ENCODE measurements at places on chromosomes 5 and 9. TPM values are rescaled to one million over a fixed set of nuclear protein-coding genes. Genes with fewer than 3 reads are reported as not detected.

Gene IL17B
- polyA plus RNA-seq: not detected

Gene RNF208
- not detected for polyA plus RNA-seq

Gene C9orf50
- not detected for polyA plus RNA-seq

Gene CCL28
- polyA plus RNA-seq: 2.2 TPM

Gene ZNF483
- polyA plus RNA-seq: 0.46 TPM

Gene GPR151
- polyA plus RNA-seq: not detected

Gene FOXD4L5
- 0.01 TPM for polyA plus RNA-seq

Gene PCDHA3
- polyA plus RNA-seq: not detected

Gene PKD2L2
- not detected for polyA plus RNA-seq

Gene CKMT2
- polyA plus RNA-seq: not detected

Gene PTPN3
- 20.6 TPM for polyA plus RNA-seq

DNA sequence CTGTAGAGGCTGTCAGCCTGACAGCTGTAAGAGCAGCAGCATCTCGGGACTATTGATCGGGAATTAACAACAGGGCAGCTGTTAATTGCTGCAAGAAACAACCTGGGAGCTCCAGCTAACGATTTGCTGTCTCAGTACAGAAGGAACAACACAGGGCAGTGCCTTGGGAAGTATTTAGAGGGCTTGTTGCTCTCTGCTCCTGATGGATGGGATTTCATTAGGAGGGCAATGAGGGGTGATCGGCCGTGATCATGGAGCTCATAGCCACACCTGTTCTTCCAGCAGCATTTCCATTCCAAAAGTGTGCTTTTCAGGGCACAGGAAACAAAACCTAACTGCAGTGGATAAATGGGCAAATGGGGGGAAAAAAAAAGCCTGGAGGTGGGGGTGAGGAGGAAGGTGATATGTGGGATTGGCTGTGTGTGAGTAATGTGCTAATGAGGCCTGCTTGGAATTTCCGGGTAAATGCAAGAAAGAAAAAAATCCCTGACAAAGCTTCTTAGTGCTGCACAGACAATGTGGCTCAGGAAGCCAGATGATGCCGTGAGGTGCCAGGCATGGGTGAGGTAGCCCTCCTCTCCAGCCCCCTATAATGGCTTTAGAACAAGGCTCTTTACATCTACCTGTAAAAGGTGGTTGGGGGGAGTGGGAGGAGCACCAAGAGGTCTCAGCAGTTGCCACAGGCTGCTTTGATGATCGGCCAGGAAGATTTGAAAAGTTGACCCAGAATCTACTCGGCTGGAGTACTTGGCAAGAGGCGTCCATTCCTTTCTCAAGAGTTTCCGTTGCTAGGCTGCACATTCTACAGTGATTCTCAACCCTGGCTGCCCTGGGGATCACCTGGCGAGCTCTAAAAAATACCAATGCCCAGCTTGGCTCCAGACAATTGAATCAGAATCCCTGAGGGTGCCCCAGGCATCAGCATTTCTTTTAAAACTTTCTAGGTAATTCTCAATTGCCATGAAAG lies 139.5 kb upstream of the KLF9 start:
- no peak for DNase-seq

GRCh38 chr9:85559526-85559925 lies 182.2 kb downstream of the AGTPBP1 start:
- DNase-seq: no peak

DNA sequence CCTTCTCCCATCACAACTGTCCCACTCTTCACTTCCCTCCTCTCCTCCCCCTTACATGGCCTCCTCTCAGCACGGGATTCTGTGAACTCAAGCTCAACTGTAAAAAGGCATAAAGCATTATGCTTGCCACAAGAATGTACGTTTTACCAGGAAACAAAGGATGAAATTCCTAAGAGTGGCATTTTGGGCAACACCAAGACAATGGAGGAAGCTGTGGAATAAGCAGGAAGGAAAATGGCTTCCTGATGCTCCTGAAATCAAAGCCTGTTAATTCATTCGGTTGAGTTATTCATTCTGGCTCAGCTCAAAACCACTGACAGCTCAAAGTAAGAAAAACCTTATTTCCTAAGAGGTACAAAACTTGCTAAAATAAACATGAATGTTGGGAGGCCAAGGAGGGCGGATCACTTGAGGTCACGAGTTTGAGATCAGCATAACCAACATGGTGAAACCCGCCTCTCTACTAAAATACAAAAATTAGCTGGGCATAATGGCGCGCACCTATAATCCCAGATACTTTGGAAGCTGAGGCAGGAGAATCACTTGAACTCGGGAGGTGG lies 40.8 kb upstream of the DMRT1 start:
- no peak for DNase-seq

DNA sequence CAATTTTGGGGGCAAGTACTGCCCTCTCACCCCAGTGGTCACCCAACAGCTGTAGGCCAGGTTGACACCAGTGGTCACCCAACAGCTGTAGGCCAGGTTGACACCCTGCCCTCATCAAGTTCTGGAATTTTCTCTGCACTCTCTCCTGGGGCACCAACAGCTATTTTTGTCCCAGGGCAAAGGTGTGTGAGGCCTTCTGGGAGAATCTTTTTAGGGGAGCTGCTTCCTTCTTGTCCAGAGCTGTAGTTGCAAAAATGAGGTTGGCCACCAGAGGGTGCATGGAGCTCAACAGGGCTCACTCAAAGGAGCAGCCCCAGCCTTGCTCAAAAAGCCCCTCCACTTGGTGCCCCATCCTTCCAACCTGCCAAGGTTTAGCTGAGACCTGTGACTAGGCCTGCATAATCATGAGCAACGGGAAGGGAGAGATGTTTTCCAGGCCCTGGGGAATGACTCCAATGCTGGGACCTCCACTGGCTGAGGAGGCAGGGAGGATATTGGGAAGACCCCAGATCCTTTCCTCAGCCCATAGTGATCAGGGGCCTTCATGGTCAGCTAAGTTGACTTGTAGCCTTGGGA lies 10.6 kb upstream of the P4HA2 start:
- DNase-seq: no peak

GRCh38 chr5:26259081-26259480 lies 779.3 kb downstream of the CDH9 start:
- DNase-seq: no peak

DNA sequence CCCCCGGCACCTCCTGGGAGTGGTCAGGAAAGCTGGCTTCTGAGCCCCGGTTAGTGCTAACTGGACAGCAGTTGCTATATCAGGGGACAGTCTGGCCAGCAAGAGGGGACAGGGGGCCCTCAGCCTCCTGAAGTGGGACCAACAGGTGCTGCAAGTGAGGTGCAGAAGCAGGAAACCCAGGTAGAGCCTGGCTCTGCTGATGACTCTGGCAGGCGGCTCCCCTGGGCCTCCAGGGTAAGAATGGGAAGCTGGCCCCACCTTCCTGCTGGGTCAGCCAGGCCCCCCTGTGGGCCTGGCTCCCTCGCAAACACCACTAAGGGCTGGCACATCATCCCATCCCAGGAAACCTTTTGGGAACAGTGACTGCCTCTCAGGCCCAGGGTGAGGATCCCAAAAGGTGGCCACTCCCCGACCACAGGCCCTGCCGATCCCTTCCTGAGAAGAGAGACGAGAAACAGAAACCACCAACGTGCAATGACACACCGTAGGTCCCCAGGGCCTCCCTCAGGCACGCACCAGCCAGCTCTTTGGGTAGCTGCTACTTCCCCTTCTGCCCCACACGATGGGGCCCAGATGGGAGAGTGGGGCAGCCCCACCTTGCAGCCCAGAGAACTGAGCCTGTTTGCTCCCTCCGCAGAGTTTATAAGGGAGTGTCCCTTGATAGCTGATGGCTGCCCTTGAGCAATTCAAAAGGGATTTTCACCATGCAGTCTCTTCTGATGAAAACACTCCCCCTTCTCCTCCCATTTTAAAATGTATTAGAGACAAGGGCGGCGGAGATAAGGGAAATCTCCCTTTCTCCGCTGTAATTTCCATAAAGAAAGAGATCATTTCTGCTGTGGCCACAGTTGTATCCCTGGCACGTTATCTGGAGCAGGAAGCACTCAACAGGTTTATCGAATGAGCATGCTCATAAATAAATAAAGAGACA lies 76.8 kb downstream of the STK10 start:
- no peak for DNase-seq

DNA sequence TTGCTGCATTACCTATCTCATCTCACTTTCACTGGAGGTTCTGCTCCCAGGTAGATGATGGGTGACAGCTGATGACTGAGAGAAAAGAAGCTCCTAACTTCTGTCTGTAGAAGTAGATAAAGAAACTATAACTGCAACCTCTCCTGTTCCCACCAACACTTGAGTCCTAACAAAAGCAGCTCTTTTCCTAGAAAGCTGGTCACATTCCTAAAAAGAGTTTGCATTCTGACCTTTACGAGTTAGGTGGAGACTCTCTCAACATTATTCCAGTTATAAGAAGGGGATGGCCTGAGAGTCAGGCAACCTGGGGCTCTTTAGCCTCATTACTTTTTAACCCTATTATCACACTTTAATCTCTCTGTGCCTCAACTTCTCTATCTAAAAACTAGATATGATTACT lies 8.9 kb upstream of the PCAT7 start:
- DNase-seq: no peak

GRCh38 chr5:168136340-168136739 lies 155.1 kb upstream of the WWC1 start:
- DNase-seq: no peak

GRCh38 chr9:23011669-23012068 lies 565.0 kb downstream of the DMRTA1 start:
- no peak for DNase-seq

DNA sequence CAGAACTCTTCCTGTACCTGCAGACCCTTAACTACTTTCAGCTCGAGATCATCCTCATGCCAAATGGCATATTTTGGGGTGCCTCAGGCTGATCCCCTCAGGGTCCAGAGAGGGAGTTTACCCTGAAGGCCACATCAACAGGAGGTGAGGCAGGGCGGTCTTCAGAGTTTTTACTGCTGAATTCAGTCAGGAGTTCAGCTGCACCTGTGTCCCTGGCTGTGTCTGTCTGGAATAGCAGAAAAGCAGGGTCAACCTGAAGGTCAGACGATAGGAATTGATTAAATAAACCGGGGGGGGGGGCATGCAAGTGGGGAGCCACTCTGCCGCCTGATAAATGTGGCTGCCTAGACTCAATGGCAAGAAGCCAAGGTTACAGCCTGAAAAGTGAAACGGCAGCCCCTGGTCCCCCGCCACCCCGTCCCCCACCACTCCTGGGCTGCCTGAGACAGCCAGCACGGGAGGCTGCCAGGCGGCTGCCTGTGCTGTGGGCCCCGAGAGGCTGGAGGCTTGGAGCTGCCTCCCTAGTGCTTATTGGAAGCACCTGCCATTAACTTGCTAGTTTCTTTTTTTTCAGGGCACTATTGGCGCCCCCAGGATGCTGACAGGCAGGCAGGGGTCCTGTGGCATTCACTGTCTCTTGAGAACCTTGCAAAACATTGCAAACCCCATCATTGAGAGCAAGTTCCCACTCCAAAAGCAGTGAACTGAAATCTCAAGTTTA lies 182.7 kb upstream of the PPP1R26 start:
- DNase-seq: no peak

GRCh38 chr5:136963504-136963903 lies 535.6 kb downstream of the SPOCK1 start:
- DNase-seq: no peak

- DNase-seq: no peak
Observed at GRCh38 chr9:35666549-35666948, 1.6 kb upstream of the ARHGEF39 start.

DNA sequence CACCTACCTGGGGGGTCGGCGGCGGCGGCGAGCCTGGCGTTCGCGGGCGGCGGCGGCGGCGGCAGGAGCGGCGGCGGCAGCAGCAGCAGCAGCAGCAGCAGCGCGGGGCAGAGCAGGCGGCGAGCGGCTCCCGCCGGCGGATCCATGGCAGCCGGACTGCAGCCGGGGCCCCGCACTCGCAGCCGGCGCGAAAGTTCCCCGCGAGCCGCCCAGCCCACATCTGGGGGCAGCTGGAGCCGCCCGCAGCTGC lies 153 bp downstream of the ADAMTS2 start:
- DNase-seq: no peak

DNA sequence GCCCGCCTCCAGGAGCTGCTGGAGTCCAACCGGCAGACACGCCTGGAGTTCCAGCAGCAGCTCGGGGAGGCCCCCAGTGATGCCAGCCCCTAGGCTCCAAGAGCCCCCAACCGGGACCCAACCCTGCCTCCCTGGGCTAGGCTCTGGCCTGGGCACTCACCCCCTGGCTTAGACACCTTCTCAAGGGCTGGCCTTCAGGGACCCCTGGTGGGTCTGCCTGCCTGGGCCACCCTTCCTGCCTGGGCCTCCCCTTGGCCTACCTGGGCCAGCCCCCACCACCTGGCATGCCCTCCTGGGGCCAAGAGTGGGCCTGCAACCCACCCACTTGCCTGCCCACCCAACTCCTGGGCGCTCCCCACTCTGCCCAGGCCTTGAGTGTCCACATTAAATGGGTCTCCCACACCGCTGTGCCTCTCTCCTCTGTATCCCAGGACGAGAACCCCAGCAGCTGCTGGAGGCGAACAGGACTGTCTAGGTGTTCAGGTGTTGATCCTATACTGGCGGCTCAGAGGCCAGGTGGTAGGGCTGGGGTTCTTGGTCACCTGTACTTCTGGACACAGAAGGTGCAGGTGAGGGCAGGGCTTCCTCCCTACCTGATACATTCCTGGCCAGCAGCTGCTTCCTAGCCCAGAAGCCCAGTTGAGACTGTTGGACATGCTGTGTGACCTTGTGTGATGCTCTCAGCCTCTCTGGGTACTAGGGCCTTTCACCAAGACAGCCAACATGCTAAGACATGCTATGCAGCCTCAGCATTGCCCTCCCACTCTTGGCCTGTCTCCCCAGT lies 3.6 kb downstream of the BBLN start:
- no peak for DNase-seq

GRCh38 chr5:89968958-89969381 lies 440.6 kb downstream of the CETN3 start:
- DNase-seq: no peak

GRCh38 chr5:99102073-99102697 lies 173.4 kb upstream of the CHD1 start:
- no peak for DNase-seq
